ENCODE measurements at places on chromosomes 3 and 15. TPM values are rescaled to one million over a fixed set of nuclear protein-coding genes. Genes with fewer than 3 reads are reported as not detected.

DNA sequence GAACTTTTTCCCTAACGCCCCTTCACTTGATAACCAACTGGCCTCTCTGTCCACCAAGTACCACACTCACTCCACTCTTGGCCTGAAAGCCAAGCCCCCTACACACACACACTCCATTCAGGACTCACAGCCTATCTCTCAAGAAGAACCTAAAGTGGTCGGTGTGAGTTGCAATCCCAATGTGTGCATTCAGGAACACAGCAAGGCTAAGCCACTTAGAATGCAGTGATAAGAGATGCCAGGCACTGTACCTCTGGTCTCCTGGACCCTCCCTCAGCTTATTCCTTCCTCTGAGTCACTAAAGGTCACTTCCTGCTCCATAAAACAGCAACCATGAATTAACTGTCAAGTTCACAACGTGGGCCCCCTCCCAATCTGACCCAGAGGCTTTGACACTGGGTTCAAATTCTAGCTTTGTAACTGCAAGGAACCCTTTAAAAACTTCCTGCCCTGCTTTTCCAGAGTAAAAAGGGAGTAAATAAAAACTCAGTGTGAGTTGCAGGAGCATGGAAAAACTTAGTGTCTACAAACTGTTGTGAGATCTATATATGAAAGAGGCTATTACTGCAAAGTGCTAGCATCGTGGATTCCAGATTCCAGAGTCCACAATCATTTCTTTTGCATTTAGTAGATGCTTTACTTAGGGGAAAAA, 17.6 kb upstream of the KCNMB3 start:
- peaks cover 11% of the 10 kb centered on the region for H3K27me3 ChIP-seq
- peaks cover 8% of the 10 kb centered on the region for H3K4me1 ChIP-seq
- no peak overlapping the region for H3K4me3 ChIP-seq
- no peak for DNase-seq
- H3K27ac ChIP-seq: no peak overlapping the region

DNA sequence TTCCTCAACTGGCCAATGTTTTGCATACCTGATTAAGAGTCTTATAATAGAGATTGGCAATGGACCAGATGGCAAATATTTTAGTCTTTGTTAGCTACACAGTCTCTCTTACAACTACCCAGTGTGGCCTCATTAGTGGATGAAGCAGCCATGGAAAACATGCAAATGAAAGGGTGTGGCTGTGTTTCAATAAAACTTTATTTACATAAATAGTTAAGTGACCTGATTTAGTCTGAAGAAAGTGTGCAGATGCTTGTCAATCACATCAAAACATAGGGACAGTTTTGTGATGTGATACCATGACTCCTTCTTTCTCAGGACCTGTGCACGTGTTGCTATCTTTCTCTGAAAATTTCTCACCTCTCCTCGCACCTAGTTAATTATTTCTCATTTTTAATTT, 309.8 kb upstream of the GRM7 start:
- H3K4me1 ChIP-seq: no peaks in the 10 kb centered on the region
- H3K27me3 ChIP-seq: no peaks in the 10 kb centered on the region
- no peak for DNase-seq

GRCh38 chr3:34258271-34258998, 460.0 kb downstream of the PDCD6IP start:
- no peak for DNase-seq
- peaks cover 9% of the 10 kb centered on the region for H3K27me3 ChIP-seq
- H3K4me3 ChIP-seq: no peak overlapping the region
- H3K27ac ChIP-seq: no peak overlapping the region
- H3K4me1 ChIP-seq: no peaks in the 10 kb centered on the region

Gene DUOXA2
- total RNA-seq: not detected

- no peak overlapping the region for H3K4me3 ChIP-seq
- H3K27ac ChIP-seq: no peak overlapping the region
- H3K4me1 ChIP-seq: no peaks in the 10 kb centered on the region
- DNase-seq: no peak
- H3K36me3 ChIP-seq: no peaks in the 10 kb centered on the region
These were observed 11.6 kb upstream of the ACAN start for GRCh38 chr15:88791637-88792036.

Gene TEX55
- not detected for total RNA-seq

- H3K4me3 ChIP-seq: peak overlapping the region; percentile 87
- H3K36me3 ChIP-seq: peaks cover 15% of the 10 kb centered on the region
- peaks cover 59% of the 10 kb centered on the region for H3K4me1 ChIP-seq
- peaks cover 17% of the 10 kb centered on the region for H3K27me3 ChIP-seq
These were observed 466 bp downstream of the IQSEC1 start for GRCh38 chr3:13072600-13073325.

GRCh38 chr15:75114327-75114726, 87.4 kb upstream of the C15orf39 start:
- H3K27ac ChIP-seq: no peak overlapping the region
- H3K4me1 ChIP-seq: peaks cover 33% of the 10 kb centered on the region
- no peak for DNase-seq

DNA sequence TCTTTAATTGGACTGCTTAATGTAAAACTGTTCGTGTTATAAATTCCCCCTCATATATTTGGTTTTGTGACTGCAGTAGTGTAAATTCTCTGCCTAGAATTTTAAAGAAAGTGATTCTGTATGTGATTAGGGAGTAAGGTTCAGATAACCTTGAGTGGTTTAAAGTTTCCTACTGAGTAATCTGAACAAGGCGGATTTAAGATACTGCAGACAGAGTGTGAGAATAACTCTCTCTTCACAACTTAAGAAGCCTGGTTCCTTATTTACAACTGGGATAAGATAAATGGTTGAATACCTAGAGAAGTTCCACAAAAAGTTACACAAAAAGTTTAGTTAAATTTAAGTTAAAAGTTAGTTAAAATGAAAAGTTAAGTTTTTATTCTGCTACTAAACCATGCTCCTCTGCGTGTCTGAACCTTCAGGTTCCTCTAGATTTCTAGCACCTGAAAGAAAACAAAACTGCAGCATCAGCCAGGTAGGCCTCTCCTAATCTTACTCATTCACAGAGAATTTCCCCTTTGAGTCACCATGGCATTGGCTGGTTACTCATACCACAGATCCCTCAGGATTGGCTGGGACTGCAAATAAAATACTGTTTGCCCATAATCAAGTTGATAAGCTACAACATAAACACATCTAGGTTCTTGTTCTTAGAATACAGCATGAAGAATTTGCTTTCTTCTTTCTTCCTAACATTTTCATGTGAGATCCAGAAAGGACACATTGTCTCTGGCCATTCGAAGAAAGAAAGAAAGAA, at the start of gene ARL14:
TSS of gene ARL14 (plus strand) at position 614 of the 757 bp plus-strand sequence. CDS start 187 bp downstream, outside the sequence.
- no peak for DNase-seq
- H3K27me3 ChIP-seq: peaks cover 4% of the 10 kb centered on the region
- H3K36me3 ChIP-seq: no peaks in the 10 kb centered on the region

DNA sequence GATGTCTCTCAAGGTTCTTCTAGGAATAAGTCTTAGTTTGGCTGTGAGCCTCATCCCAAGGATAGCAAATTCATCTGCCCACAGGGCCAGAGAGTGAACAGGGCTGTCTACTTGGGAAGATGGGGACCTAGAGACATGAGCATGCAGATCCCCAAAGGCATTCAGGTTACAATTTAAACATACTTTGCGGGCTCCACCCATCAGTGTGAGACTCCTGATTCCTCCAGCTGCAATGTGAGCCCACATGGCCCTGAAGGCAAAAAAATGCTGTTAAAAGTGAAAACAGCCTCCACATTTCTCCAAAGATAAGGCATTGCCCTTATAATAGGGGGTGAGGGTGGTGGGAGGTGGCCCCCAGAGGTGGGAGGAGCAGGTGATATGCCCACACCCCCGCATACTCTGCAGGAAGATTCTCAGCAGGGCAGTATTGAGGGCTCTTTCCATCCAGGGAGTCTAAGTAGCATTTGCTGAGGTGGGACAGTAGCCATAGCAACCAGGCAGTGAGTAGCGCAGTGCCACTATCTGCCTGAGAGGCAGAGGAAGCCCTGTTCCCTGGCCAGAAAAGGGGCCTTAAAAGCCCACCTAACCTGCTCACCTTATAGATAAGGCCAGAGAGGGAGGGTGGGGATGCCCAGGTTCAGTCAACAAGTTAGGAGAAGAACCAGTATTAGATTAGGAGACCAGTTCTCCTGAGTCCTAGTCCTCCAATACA, 31.2 kb downstream of the TGM4 start:
- no peak for DNase-seq
- no peaks in the 10 kb centered on the region for H3K4me1 ChIP-seq
- H3K36me3 ChIP-seq: no peaks in the 10 kb centered on the region

Gene CCDC9B
- 0.76 TPM for total RNA-seq

- no peak overlapping the region for H3K4me3 ChIP-seq
- no peak for DNase-seq
- H3K27me3 ChIP-seq: peaks cover 34% of the 10 kb centered on the region
- peaks cover 10% of the 10 kb centered on the region for H3K36me3 ChIP-seq
- peaks cover 29% of the 10 kb centered on the region for H3K4me1 ChIP-seq
- H3K27ac ChIP-seq: no peak overlapping the region
These were observed 22.4 kb downstream of the CCR9 start for GRCh38 chr3:45908761-45909160.

DNA sequence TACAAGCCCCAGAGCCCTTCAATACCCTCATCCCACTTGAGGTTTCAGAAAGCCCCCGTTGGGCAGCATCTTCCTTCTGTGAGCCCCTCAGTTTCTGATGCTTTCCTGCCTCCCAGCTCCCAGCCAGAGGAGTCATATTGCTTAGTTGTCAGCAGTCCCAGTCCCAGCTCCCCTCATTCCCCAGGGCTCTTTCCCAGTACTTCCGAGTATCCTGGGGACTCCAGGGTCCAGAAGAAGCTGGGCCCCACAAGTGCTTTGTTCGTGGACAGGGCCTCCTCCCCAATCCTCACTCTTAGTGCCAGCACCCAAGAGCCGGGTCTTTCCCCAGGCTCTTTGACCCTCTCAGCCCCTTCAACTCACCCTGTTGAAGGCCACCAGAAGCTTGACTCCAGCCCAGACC, 43.9 kb downstream of the CDAN1 start:
- H3K4me1 ChIP-seq: peaks cover 24% of the 10 kb centered on the region
- H3K36me3 ChIP-seq: peaks cover 8% of the 10 kb centered on the region
- H3K27me3 ChIP-seq: no peaks in the 10 kb centered on the region
- H3K4me3 ChIP-seq: no peak overlapping the region
- no peak overlapping the region for H3K27ac ChIP-seq

Gene CAMKV
- total RNA-seq: not detected

Gene PAK2
- 84.7 TPM for total RNA-seq

DNA sequence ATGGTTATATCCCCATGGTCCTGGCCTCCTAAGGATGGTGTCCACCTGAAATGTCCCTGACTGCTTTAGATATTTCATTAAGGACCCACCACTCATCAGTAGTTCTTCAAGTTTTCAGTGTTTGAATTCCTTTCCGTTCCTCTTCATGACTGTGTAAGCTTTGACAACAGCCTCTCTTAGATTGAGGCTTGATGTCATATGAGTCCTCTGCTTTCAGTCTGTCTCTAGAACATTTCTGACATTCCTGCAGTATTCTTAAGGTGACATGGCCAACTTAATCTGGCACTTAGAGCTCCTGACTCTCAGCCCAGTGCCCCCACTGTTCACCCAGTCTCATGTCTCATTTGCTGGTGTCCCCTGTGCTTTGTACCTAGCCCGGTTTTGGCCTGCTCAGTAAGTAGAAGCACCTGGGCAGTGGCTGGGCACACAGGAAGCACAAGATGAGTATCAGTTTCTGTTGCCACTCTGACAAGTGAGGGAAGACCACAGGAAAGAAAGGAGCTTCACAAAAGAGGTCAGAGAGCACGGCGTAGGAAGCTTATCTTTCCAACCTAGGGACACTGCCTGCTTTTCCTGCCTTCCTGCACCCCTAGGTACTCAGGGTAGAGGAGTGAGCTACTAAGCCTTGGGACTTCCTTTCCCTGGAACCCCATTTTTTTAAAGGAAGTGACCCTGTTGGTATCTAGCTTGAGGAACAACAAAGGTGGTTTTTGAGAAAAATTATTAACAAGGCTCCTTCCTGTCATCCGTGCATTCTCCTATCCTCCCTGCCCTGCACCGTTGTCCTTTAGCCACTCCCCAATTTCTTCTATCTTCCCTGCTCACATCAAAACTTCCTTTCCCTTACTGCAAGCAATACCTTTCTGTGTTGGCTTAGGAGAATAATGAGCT, 103.1 kb downstream of the KLHL25 start:
- H3K36me3 ChIP-seq: peaks cover 61% of the 10 kb centered on the region
- H3K27me3 ChIP-seq: no peaks in the 10 kb centered on the region
- peak overlapping the region; percentile 97 for H3K27ac ChIP-seq
- DNase-seq: peak; percentile 61
- peak overlapping the region; percentile 87 for H3K4me3 ChIP-seq
- peaks cover 68% of the 10 kb centered on the region for H3K4me1 ChIP-seq

Gene TMEM212
- total RNA-seq: not detected

GRCh38 chr15:47541562-47541961, 175.7 kb upstream of the SEMA6D start:
- H3K27me3 ChIP-seq: no peaks in the 10 kb centered on the region
- H3K4me3 ChIP-seq: no peak overlapping the region
- H3K36me3 ChIP-seq: no peaks in the 10 kb centered on the region
- no peak for DNase-seq
- no peaks in the 10 kb centered on the region for H3K4me1 ChIP-seq

- H3K36me3 ChIP-seq: peaks cover 6% of the 10 kb centered on the region
- H3K27ac ChIP-seq: no peak overlapping the region
- no peaks in the 10 kb centered on the region for H3K27me3 ChIP-seq
- peaks cover 58% of the 10 kb centered on the region for H3K4me1 ChIP-seq
These were observed 2.9 kb downstream of the STOML1 start for GRCh38 chr15:73989001-73989798.

DNA sequence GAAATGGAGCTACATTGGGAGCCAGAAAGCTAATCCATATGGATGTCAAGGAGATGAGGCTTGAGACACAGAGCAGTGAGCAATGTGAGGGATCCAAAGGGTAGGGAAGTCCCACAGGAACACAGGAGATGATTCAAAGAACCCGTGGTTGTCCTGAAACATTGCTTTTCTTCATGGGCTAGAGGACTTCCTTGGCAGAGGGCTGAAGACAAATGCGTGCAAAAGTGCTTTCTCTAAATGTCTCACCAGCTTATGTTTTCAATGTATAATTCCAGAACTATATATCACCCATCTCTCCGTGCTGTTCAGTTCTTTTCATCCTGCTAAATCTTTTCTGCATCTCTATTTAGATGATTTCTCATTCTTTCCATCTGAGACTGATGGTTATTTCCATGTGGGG, 46.0 kb upstream of the GOLGA8A start:
- H3K4me3 ChIP-seq: no peak overlapping the region
- no peak for DNase-seq
- peaks cover 55% of the 10 kb centered on the region for H3K27me3 ChIP-seq
- no peaks in the 10 kb centered on the region for H3K36me3 ChIP-seq
- H3K4me1 ChIP-seq: no peaks in the 10 kb centered on the region

- H3K4me3 ChIP-seq: no peak overlapping the region
- no peaks in the 10 kb centered on the region for H3K36me3 ChIP-seq
- no peak overlapping the region for H3K27ac ChIP-seq
- no peak for DNase-seq
- H3K4me1 ChIP-seq: peaks cover 10% of the 10 kb centered on the region
- H3K27me3 ChIP-seq: peaks cover 3% of the 10 kb centered on the region
These were observed 102.4 kb upstream of the LRIG1 start for GRCh38 chr3:66603151-66603611.

- DNase-seq: no peak
- no peaks in the 10 kb centered on the region for H3K27me3 ChIP-seq
- H3K36me3 ChIP-seq: no peaks in the 10 kb centered on the region
- no peak overlapping the region for H3K4me3 ChIP-seq
These were observed 9.1 kb upstream of the CAMP start for GRCh38 chr3:48214225-48214624.

Gene CHRNA5
- 2.7 TPM for total RNA-seq
